ENCODE measurements at places on chromosomes 2 and 18.

- no peak for DNase-seq
Measured at GRCh38 chr18:41263956-41264355, 691.1 kb upstream of the PIK3C3 start.

DNA sequence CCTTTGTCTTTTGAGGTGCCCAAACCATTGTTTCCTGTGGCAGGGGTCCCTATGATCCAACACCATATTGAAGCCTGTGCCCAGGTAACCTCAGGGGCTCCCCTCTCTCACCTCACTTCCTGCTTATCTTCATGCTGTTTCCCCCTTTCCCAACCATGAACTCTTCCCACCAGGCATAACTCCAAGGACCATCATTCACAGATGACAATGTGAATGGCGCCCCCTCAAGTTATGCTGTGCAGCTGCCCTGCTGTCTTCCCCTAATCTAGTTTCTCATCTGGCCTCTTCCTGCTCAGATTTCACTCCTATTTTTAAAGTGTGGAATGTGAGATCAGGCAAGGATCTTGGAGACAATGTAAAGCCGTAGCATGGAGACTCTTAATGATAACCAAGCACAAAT lies 1.4 kb downstream of the GMPPA start:
- no peak for DNase-seq

GRCh38 chr2:174138161-174138560 lies 110.2 kb downstream of the OLA1 start:
- no peak for DNase-seq

DNA sequence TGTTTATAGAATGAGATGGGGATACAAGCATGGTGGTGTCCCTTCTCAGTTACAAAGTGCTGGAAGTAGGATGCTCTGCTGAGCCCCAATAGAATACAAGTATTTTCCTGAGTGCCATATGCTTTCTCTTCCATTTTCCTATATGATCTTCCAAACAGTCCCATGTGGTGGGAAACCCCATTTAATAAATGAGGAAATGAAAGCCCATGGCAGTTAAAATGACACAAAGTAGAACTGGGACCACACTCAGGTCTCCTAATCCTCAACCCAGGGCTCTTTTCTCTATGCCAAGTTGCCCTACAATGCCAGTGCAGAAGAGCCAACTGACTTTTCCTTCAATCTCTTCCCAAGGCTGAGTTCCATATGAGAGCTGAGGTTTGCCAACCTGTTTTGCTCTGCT lies 210.2 kb upstream of the FBXO11 start:
- no peak for DNase-seq

DNA sequence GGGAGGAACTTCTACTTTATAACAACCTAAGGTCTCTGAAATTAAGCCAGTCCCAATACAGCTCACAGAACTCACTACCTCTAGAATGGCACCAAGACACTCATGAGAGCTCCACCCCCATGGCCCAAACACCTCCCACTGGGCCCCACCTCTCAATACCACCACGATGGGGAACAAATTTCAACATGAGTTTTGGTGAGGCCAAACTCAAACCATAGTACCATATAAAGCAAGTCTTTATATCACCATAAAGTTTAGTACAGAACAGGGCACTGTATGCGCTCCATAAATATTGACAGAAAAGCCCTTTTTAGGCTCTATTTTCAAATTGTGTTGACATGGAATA lies 3.3 kb downstream of the AFG3L2 start:
- DNase-seq: no peak

DNA sequence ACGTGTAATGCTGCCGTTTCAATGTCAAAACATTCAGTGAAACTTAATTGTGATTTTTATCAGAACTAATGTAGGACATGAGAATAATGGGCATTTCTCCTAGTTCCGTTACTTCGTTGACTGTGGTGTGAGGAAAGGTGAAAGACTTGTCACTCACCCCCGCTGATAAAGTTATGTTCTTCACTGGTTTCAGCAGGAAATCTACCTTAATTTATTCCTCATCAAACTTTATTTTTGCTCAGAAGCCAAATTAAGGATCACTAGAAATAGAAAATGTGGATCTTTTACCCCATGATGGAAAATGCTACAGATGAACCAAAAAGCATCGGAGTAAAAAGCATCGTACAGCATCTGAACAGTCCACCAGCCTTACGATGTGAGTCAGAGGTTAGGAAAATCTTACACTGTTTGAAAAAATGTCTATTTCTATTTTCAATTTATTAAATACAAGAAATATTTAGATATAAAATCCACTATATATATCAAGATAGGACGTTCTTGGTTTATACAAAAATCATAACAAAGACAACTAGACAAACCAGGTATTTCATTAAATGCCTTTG lies 1.0 kb upstream of the ROCK1 start:
- peak; percentile 19 for DNase-seq

GRCh38 chr2:230969659-230970015 lies 26.3 kb upstream of the SPATA3 start:
- no peak for DNase-seq

DNA sequence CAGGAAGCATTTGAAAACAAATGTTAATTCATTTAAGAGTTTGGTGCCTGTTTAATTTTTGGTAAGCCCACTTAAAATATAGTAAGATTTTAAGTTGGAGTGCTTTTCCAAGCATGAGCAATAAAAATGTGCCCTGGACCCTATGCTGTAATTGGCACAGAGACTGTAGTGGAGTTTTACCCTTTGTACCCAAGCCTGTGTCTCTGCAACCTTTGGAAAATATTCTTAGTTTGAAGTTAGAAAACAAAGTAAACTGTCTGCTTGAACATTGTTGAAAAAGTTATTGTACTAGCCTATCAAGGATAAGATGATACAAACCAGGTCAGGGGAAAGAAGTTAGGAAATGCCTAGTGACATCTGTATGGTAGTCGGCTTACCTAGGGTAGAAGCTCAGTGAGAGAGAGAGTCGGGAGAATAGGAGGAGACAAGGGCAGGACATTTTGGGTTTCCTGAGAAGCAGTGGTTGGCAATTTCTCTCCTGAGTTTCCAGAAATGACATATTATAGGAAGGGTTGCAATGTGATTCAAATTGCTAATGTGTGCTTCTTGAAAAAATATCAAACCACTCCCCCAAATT lies 66.5 kb downstream of the CCDC85A start:
- DNase-seq: no peak

- no peak for DNase-seq
Measured at GRCh38 chr18:40902436-40902835, 1052.6 kb upstream of the PIK3C3 start.

DNA sequence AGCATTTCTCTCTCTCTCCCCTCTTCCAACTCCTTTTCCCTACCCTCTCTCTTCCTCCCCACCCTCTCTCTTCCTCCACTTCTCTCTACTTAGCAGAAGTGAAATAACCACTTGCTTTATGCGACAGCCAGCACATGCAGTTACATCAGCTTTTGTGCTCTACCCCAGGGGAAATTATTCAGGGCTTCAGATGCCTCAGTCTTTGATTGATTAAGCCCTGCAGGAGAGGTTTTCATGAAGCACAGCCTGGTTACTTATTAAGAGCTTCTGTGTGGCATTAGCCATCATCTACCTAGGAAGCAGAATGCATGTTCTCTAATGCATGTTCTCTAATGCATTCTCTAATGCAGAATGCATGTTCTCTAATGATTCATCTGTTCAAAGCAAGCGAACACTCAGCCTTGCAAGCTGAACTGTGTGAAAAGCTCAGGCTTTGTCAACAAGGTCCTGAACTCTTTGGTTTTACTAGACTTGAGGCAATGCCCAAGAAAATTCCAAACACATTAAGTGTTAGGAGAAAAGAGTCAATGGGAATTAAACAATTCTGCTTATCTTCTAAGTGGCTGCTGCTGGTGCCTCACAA lies 56.1 kb downstream of the LHCGR start:
- peak; percentile 75 for DNase-seq

- no peak for DNase-seq
Measured at GRCh38 chr2:216878072-216878471, 18.2 kb upstream of the TNP1 start.

GRCh38 chr2:53636596-53636995 lies 131.0 kb upstream of the CHAC2 start:
- peak; percentile 6 for DNase-seq

DNA sequence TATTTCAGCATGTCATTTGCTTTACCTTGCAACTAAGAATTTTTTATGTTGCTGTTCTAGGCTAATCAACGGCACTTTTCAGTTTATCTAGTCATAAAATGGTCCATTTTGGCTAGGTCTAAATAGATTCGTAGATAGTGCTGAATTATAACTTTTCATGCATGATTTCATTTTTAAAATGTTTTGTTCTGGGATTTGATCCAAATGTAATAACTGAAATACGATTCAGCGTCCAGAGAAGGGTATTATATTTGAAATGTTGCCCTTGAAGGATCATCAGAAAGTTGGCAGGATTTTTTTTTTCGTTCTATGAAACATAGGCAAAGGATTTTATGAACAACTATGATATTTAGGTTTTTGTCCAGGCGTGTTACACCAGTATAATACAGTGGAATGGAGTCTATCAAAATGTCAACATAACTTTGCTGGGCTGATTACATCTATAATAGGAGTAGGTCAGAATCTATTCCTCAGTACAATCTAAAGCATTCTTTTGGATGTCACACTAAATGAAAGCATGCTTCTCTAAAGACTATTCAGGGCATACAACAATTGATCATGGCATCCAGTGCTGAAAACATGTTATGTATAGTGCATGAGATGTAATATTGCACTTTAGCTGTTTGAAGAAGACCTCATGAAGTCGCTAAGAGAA lies 24.8 kb downstream of the TTC27 start:
- no peak for DNase-seq

DNA sequence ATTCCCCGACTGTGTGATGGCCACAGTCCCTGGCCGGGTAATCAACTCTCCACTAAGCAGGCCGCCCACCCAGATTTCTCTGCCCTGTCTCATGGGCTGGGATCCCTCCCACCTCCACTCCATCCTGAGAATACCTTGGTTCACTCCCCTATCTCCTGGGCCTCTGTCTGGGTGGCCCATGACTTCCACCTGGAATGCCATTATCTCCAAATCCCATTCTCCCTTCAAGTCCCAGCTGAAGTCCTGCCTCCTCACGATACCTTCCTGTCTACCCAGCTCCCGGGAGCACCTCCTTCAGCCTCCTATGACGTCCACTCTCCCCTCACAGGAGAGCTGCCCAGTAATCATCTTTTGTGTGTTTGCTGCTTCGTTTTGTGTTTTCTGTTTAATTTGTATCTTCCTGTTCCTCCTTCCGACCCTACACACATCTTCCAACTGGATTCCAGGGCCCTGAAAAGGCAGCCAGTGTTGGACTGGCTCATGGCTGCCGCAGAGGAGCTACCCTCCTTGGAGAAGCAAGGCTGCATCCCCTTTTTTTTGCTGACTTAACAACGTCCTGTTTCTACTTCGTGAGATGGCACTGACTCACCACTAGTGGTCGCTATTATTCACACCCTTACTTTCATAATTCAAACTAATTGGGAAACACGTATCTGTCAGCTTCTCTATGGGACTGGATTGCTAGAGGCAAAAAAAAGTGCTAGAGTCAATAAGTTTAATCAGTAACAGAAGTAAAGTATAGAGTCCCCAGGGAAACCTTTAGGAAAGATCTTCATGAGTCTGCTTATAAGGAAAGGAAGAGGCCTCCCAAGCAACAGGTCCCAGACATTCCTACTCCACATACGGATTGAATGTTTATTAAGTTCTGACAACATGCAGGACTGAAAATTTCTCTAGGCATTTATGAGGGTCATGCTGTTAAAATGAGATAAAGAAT lies 171.9 kb upstream of the GATA6 start:
- DNase-seq: peak; percentile 50

- peak; percentile 72 for DNase-seq
Measured at GRCh38 chr2:25558262-25558661, 115.1 kb downstream of the DTNB start.

GRCh38 chr18:13619505-13620205 lies 106.7 kb downstream of the FAM210A start:
- DNase-seq: no peak

GRCh38 chr2:201235860-201236811 lies 24.2 kb upstream of the CASP8 start:
- DNase-seq: peak; percentile 95

- DNase-seq: no peak
Measured at GRCh38 chr2:8630676-8631464, 51.0 kb upstream of the ID2 start.

GRCh38 chr2:148540022-148540421 lies 104.5 kb upstream of the EPC2 start:
- DNase-seq: no peak

DNA sequence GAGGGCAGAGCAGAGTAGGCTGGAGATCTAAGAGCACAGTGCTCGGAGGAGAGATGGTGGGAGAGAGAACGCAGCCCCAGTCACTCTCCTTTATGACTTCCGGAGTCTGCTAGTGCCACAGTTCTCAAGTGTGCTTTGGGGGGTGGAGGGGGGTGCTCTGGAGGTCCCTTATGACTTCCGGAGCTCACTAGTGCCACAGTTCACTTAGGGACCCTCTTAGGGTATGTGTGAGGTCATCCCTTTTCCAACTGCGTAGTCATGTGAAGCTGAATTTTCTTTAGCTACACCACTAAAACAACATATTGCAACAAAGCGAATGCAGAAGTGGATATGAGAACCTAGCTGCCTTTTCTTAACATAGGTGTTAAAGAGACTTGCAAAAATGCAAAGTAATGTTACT lies 153.7 kb upstream of the KCTD1 start:
- no peak for DNase-seq

DNA sequence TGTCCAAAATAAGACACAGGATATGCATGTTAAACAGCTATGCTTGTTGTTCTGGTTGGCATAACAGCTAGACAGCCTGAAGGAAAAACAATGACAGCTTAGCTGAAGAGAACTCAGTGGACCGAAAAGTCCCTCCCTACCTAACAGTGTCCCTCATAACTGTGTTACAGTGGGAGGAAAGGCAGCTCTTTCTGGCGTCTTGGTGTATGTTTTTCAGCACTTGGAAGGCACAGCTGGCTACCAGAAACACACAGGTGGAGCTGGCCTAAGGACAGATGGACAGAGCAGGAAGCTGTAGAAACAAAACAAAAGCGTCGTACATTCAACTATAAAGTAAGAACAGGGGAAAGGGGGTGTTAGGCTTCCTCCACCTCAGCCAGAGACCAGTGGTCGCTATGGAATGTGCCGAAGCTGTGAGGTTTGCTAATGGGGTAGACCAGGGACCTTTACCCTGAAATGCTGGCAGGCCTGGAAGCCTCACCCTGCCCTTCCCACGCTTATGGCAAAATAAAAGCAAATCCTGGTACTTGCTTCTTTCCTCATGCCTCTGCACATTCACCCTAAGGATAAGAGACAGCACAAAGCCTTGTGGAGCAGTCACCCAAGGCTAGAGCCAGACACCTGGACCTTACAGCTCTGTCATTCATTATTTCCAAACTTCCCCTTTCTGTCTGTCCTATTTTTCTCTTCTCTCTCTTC lies 103.5 kb upstream of the TRIB2 start:
- no peak for DNase-seq

GRCh38 chr2:125313806-125314205 lies 1288.7 kb downstream of the CNTNAP5 start:
- no peak for DNase-seq

DNA sequence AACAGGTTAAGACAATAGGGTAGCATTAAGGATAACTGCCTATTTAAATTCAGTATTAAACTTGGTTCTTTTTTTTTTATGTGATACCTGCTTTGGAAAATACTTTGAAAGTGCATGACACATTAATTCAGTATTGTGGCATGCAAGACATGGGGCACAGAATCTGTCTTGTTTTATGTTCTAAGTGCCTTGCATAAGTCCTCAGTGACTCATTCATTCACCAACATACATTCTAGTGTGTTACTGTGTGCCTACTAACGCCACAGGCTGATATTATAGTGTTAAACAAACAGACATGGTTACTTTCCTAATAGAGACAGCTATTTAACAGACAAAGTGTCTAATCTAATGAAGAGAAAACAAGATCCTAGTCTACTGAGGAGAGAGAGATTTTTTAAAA lies 91.7 kb downstream of the GCA start:
- no peak for DNase-seq

GRCh38 chr2:215984661-215985060 lies 28.7 kb downstream of the MREG start:
- DNase-seq: no peak

All from AG10803 (cell line).